NCI-H460 (cell line): ENCODE measurements at places on chromosomes 11 and 22.

DNA sequence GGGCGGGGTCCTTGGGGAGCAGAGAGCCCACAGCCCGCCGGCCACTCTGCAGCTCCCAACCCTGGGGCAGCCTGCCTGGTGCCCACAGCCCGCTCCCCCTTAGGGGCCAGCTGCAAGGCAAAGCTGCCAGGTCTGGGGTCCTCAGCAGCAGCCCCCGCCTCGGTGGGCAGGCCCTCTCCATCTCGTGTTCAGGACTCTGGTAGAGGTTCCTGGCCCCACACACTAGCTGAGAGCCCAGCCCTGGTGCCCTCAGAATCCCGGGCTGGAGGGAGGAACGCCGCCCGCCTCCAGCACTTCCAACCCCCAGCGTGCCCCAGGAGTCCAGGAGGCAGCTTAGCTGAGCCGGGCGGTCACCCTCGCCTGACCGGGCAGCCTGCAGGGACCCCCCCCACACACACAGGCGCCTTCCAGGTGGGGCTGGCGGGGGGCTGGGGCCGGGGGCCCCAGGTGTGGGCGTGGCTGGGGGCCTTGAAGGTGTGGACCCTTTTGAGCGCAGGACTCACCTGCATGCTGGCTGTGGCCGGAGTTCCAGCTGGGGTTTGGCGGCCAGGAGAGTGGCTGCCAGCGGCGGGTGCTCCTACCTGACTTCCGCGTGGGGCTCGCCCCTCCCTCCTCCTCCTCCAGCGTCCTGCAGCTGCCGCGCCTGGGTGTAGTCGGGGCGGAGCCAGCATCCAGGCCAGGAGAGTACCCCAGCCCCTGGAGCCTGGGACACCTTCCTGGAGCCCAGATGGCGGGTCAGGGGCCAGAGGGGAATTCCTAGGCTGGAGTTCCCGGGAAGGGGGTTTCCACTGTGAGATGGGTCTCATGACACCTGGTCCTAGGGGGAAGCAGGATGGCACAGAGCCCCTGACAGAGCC, at the start of gene ANO9:
Gene ANO9 (minus strand): TSS at position 594 of the 857 bp plus-strand sequence. CDS start 85 bp downstream, at position 509.
- no peak for DNase-seq

GRCh38 chr11:102437727-102438126, 14.8 kb downstream of the TMEM123 start:
- no peak for DNase-seq

DNA sequence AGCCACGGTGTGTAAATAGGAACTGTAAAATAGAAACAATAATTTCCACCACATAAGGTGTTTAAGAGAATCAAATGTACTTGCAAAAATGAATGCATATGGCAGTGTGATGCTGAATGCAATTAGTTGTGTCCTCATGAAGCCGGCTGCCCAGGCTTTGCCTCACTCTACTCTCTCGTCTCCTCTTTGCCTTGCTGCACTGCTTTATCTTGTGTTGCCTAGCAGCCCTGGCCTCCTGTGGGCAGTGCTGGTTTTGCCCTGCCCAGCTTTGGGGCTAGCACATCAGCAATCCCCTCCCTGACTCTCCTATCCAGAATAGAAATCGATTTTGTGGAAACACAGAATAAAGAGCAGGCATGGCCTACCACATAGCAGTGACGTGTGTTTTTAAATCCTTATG, 30.0 kb downstream of the LRRC32 start:
- DNase-seq: no peak

DNA sequence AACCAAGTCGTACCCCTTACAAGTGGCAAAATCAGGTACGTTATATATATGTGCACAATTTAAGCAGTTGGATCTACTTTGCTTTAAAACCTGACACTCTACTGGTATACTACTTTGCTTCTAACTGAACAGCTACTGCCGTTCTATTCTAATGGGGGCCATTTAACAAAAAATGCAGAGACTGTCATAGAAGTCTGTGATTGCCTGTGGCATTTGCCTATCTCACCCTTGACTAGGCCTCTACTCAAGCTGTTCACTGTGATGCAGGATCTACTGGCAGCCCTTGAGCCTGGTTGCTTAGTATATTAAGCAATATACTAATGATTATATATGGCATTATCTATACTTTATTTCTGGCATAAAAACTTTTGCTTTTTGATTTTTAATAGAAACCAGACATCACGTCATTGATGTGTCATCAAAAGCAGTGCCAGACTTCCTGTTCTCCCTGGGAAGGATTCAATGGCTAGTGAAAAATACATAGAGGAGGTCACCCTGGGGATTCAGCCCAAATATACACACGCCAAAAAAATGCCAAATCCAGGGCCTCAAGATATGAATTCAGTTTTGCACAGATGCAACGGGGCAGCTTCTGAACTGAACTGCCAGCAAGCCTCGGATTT, 40.0 kb upstream of the FIBIN start:
- no peak for DNase-seq

GRCh38 chr11:66677599-66678375, at the start of gene RBM4B:
RBM4B (minus strand) TSS chr11:66677887; CDS start chr11:66677079, 808 bp downstream.
- peak; percentile 86 for DNase-seq

DNA sequence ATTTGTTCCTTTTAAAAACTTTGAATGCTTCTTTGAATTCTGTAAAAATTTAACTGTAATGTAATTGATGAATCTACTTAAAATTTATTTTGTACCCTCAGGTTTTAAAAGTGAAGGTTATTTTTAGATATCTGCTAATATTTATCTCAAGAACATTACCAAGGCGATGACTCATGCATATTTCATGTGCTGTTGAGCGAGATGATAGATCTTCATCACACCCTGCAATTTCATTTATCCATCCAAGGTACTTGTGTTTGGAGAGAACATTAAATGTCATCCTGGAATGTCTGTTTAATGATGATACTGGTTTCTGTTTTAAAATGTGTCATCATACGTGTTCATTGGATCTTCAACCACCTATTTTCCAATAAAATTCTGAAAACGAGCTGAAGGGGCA, 6.7 kb upstream of the OOSP4A start:
- no peak for DNase-seq

- no peak for DNase-seq
Measured at GRCh38 chr11:13775471-13775870, 107.0 kb downstream of the FAR1 start.

- DNase-seq: no peak
Measured at GRCh38 chr11:117857734-117858414, 18.6 kb downstream of the FXYD6 start.

GRCh38 chr11:27916541-27917100, 191.3 kb downstream of the KIF18A start:
- DNase-seq: no peak

DNA sequence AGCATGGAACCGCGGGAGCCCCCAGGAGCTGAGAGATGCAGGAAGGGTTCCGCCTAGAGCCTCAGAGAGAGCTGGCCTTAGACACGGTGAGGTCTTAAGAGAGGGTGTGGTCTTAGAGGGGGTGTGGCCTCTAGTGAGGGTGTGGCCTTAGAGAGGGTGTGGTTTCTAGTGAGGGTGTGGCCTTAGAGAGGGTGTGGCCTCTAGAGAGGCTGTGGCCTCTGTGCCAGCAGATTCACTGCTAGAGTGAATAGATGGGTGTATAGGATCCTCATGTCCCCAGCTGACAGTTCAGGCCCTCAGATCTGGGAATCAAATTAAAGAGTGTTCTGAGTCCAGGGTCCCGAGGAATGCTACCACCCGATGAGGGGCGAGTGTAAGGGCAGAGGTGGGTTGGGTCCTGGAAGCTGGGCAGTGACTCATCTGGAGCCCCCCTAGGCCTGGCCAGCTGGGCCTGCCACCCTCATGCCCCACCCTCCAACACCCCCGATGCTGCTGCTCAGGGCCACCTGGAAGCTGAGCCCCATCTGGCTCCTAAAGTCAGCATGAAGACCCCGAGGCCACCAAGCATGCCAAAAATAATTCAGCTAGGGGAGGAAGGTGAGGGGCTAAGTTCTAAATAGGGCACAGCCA, 49.5 kb downstream of the IGF2 start:
- peak; percentile 17 for DNase-seq

DNA sequence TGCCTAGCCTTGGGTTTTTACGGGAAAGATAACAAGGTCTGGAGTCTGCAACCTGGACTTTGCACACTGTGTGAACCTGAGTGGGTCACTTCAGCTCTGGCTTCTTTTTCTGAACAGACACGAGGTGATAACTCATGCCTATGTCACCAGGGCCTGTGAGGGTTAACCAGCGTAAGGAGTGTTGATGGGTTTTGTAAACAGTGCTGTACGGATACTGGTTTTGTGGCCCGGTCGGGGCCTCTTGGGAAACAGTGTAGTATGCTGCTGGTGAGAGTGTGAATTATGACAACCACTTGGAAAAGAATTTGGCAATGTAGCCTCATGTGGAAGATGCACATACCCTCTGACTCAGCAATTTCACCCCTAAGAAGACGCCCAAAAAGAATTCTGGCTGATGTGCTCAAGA, 266.8 kb downstream of the MN1 start:
- peak; percentile 54 for DNase-seq

DNA sequence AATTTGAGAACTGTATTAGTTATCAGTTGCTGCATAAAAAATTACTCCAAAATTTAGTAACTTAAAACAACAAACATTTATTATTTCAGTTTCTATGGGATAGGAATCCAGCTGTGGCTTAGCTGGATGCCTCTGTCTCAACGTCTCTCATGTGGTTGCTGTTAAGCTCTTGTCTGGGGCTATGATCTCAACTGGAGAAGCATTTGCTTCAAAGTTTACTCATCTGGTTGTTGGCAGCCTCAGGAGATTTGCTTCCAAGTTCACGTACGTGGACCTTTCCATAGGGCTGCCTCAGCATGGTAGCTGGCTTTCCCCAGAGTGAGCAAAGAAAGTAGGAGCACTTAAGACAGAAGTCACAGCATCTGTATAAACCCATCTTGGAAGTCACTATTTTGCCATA, 144.9 kb upstream of the SESN3 start:
- no peak for DNase-seq

GRCh38 chr11:8934742-8935488, 2.2 kb upstream of the C11orf16 start:
- DNase-seq: peak; percentile 40

GRCh38 chr11:130816546-130817329, 99.5 kb downstream of the SNX19 start:
- DNase-seq: no peak

GRCh38 chr11:104602643-104603042, 295.6 kb downstream of the CASP12 start:
- DNase-seq: no peak

GRCh38 chr11:23263466-23263865, 403.2 kb upstream of the CCDC179 start:
- DNase-seq: no peak

DNA sequence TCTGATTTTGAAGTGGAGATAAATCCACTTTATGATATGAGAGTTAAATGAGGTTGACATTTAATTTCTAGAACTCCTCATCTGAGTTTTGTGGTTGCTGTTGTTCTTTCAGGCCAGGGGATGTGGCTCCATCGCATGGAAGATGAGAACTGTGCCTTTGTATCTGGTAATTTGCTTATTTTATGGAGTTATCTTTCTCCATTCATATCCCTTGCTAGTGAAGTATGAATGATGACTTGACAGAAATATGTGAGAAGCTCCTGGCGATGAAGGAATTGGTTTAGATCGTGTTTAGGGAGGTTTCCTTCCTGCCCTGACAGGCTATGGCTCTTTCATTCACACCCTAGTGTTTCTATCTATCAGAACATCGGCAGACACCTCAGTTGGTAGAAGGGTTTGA, 393.7 kb downstream of the ETS1 start:
- DNase-seq: no peak

- peak; percentile 88 for DNase-seq
Measured at GRCh38 chr22:27134315-27134701, 476.9 kb downstream of the MIAT start.

DNA sequence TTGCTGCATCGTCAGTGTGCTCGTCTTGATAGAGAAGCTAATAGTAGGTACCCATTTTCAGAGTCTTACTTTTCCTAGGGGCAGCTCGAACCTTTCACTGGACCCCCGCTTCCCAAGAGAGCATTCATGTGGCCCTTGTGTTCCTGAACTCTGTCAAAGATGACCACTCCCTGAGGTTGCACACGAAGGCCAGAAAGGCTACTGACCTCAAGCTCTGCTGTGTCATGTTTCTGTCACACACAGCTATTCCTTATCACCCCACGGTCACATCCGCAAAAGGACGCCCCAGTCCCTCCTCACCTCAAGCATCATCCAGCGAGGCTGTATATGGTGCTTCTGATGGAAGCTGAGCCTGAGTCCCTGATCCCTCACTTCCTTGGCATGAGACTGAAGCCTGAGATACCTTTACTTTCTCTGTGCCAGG, 171.5 kb downstream of the LDLRAD3 start:
- no peak for DNase-seq

DNA sequence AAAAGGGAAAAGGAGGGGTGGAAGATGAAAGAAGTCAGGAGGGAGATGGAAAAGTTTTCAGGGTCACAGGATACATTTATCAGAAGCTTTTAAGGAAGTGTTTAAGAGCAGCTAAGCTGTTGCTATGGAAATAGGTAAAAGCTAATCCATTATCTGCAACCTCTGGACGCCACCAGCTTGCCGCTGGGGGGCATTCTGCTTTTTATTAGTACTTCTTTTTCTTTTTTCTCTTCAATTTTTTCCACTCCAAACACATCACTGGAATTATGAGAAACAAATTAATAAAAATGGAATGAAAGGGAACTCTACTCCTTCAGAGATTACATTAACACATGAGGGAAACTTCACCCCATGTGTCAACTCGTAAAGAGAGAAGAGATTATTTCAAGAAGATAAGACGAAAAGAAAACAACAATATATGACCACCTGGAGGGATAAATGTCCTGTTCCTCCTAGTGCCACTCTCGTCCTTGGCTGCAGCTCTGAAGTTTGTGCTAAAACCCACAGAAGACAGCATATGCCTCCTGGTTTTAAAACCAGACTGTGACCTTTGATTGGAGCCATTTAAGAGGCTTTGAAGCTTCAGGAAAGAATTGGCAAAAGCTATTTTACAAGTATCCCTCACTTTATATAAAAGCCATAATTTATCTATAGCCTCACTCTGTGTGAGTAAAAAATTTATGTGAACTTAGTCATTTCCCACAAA, 972.8 kb downstream of the OPCML start:
- no peak for DNase-seq
